Sigmoid colon (tissue), 7 donors: ENCODE measurements at places on chromosomes 12 and 14. TPM values are rescaled to one million over a fixed set of nuclear protein-coding genes. Genes with fewer than 3 reads are reported as not detected.

Gene RIPK3
- polyA plus RNA-seq: 28.8 TPM

Gene NTF3
- polyA plus RNA-seq: 1.1 TPM

Gene TAS2R9
- not detected for polyA plus RNA-seq

Gene SYCP3
- not detected for polyA plus RNA-seq

Gene ENDOU
- not detected for polyA plus RNA-seq

Gene PTGDR
- 3.0 TPM for polyA plus RNA-seq

Gene RBP5
- 3.7 TPM for polyA plus RNA-seq

Gene ACOT4
- 3.7 TPM for polyA plus RNA-seq

Gene IFI27L1
- 25.1 TPM for polyA plus RNA-seq

Gene ADAMTS20
- not detected for polyA plus RNA-seq

Gene IQSEC3
- not detected for polyA plus RNA-seq

Gene TAS2R7
- not detected for polyA plus RNA-seq

Gene GALNT16
- polyA plus RNA-seq: not detected

Gene PRKAG1
- polyA plus RNA-seq: 71.2 TPM

Gene NELL2
- 5.2 TPM for polyA plus RNA-seq

Gene AP1G2
- 124 TPM for polyA plus RNA-seq

Gene NFE2
- not detected for polyA plus RNA-seq

Gene ANG
- polyA plus RNA-seq: 22.2 TPM

Gene SLC2A13
- polyA plus RNA-seq: 2.8 TPM

Gene POP5
- polyA plus RNA-seq: 58.0 TPM

Gene CNTN1
- polyA plus RNA-seq: 0.46 TPM

Gene GSG1
- polyA plus RNA-seq: not detected

Gene CSAD
- 1.2 TPM for polyA plus RNA-seq

Gene KCNMB4
- polyA plus RNA-seq: 1.8 TPM

Gene SLC5A8
- polyA plus RNA-seq: not detected

Gene SIX6
- polyA plus RNA-seq: not detected

Gene TMX1
- polyA plus RNA-seq: 18.2 TPM

Gene SNW1
- 43.5 TPM for polyA plus RNA-seq

Gene SLC10A1
- polyA plus RNA-seq: not detected

Gene NEK9
- polyA plus RNA-seq: 9.0 TPM
